CD8-positive, alpha-beta memory T cell (primary cell): ENCODE measurements at places on chromosomes 1 and 21.

DNA sequence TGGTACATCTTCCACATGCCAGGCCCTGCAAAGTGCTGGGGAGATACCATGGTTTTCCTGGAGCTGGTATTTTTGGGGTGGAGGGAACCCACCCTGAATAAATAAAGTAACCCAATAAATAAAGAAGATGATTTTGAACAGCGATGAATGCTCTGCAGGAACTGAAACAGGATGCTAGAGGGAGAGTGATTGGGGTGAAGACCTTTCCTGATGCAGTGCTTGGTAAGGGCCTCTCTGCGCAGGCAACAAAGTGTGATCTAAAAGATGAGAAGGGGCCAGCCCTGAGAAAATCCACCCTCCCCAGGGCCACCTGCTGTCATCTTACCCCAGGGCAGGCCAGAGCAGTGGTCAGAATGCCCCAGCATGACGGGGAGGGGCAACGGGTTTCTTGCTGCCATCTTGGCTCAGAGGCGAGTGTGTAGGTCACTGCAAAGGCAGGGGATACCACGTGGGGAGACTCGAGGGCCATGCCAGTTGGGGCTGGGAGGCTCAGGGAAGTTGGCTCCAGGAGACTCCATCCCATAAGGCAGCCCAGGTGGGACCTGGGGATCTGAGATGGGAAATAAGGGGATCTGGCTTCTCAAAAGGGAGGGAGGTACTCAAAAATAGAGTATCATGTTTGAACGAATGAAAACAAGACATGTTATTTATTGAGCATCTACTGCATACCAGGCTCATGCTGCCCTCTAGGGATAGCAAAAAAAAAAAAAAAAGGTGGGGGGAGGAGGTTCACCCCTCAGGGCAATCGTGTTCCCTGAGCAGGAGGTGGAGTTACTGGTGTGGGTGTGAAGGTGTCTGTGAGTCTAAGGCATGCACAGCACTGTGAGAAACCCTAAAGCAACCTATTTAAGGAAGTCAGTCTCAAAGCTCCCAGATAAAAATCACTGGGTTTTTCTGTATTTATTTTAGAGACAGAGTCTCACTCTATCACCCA lies 2.8 kb downstream of the SRARP start:
- no peak overlapping the region for H3K4me3 ChIP-seq
- H3K27me3 ChIP-seq, result no peaks in the 10 kb centered on the region
- no peak for DNase-seq
- no peak overlapping the region for H3K27ac ChIP-seq
- no peaks in the 10 kb centered on the region for H3K4me1 ChIP-seq

DNA sequence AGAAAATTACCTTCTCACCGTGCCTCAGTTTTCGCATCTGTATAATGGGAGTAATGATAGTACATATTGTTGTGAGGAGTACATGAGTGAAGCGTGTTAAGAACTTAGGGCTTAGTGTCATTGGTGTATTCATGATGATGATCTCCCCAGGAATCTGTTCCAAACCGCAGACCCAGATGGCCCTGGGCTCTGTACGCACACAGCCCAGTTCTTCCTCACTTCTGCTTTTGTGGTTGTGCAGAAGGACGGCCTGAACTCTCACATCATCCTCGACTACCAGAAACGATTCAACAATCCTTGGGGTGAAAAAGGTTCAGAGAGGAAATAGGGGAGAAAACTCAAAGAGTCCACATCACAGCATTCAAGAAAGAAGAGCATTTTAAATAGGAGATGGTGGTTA lies 323.0 kb downstream of the CAMTA1 start:
- no peak overlapping the region for H3K27ac ChIP-seq
- H3K36me3 ChIP-seq, result no peaks in the 10 kb centered on the region
- no peak overlapping the region for H3K4me3 ChIP-seq
- no peaks in the 10 kb centered on the region for H3K4me1 ChIP-seq

- no peaks in the 10 kb centered on the region for H3K4me1 ChIP-seq
- no peak overlapping the region for H3K4me3 ChIP-seq
- H3K36me3 ChIP-seq, result no peaks in the 10 kb centered on the region
- peak; percentile 42 for DNase-seq
- H3K27me3 ChIP-seq, result no peaks in the 10 kb centered on the region
- no peak overlapping the region for H3K27ac ChIP-seq
Observed at GRCh38 chr1:192445839-192446489, 129.2 kb downstream of the RGS21 start.

- no peak for DNase-seq
- H3K36me3 ChIP-seq, result no peaks in the 10 kb centered on the region
- no peak overlapping the region for H3K4me3 ChIP-seq
Observed at GRCh38 chr1:232476538-232476950, 153.4 kb downstream of the SIPA1L2 start.

GRCh38 chr1:78950826-78951225 lies 55.7 kb downstream of the ADGRL4 start:
- no peak overlapping the region for H3K27ac ChIP-seq
- H3K27me3 ChIP-seq, result no peaks in the 10 kb centered on the region
- H3K4me3 ChIP-seq, result no peak overlapping the region
- H3K4me1 ChIP-seq, result no peaks in the 10 kb centered on the region
- no peak for DNase-seq
